SK-N-SH (cell line): ENCODE measurements at places on chromosomes 11 and 22.
A peak's percentile ranks its signal among the peaks of the same experiment; 100 is the strongest.

GRCh38 chr22:35921777-35922176, 106.8 kb downstream of the RBFOX2 start:
- no peak overlapping the region; the same call in 1 of the 2 replicates for H3K4me3 ChIP-seq
- H3K36me3 ChIP-seq, result 0 out of 2 replicates have a peak, but pooled peaks cover 2% of the 10 kb centered on the region
- peak; percentile 49 for DNase-seq
- H3K4me1 ChIP-seq, result peaks cover 36% of the 10 kb centered on the region; the same call in 1 of the 2 replicates
- peak overlapping the region; percentile 72 for H3K27ac ChIP-seq
- no peaks in the 10 kb centered on the region for H3K27me3 ChIP-seq

GRCh38 chr11:131463162-131463561, 92.7 kb downstream of the NTM start:
- H3K36me3 ChIP-seq, result no peaks in the 10 kb centered on the region
- no peaks in the 10 kb centered on the region for H3K4me1 ChIP-seq
- DNase-seq, result no peak
- H3K4me3 ChIP-seq, result no peak overlapping the region
- no peak overlapping the region for H3K27ac ChIP-seq

GRCh38 chr11:114243461-114244372, 52.5 kb upstream of the NNMT start:
- H3K4me1 ChIP-seq, result no peaks in the 10 kb centered on the region; the same call in 1 of the 2 replicates
- no peak for DNase-seq
- peaks cover 20% of the 10 kb centered on the region; the same call in 1 of the 2 replicates for H3K27me3 ChIP-seq
- H3K4me3 ChIP-seq, result no peak overlapping the region

DNA sequence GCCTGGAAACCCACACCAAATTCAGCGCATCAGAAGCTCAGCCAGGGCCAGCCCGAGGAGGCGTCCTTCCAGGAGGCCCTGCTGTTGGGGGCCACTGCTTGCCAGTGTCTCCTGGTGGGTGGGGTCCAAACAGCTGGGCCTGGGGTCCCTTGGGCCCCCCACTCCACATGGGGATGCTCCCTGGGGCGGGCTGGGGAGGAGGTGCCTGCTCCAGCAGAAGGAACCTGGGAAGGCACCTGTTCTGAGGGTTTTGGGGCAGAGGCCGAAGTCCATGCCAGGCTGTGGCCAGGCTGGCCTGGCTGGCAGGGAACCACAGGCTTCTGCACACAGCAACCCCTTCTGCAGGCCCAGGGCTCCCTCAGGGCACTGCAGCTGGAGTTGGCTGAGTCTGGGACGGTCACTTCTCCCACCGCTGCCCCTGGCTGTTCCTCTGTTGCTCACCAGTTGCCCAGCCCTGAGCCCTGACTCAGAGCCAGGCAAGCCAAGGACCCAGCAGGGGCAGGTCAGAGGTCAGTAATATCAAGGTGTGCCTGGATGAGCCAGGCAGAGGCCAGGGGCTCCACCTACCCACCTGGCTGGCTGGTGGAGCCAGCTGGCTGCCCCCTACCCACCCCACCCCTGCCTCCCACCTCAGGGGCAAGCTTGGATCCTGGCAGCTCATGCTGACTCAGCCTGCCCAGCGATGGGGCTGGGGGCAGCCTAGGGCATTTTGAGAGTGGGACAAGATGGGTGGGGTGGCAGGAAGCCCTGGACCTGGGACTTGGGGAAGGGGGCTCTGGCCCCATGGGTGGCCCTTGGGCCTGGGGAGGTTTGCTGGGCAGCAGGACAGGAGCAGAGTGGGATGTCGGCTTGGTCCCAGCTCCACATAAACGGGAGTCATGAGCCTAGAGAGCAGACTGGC, 12.0 kb upstream of the PHLDA2 start:
- no peak overlapping the region for H3K4me3 ChIP-seq
- H3K4me1 ChIP-seq, result peaks cover 6% of the 10 kb centered on the region
- DNase-seq, result peak; percentile 61
- H3K36me3 ChIP-seq, result peaks cover 24% of the 10 kb centered on the region; the same call in 1 of the 2 replicates
- no peak overlapping the region; the same call in 1 of the 2 replicates for H3K27ac ChIP-seq
- no peaks in the 10 kb centered on the region for H3K27me3 ChIP-seq

DNA sequence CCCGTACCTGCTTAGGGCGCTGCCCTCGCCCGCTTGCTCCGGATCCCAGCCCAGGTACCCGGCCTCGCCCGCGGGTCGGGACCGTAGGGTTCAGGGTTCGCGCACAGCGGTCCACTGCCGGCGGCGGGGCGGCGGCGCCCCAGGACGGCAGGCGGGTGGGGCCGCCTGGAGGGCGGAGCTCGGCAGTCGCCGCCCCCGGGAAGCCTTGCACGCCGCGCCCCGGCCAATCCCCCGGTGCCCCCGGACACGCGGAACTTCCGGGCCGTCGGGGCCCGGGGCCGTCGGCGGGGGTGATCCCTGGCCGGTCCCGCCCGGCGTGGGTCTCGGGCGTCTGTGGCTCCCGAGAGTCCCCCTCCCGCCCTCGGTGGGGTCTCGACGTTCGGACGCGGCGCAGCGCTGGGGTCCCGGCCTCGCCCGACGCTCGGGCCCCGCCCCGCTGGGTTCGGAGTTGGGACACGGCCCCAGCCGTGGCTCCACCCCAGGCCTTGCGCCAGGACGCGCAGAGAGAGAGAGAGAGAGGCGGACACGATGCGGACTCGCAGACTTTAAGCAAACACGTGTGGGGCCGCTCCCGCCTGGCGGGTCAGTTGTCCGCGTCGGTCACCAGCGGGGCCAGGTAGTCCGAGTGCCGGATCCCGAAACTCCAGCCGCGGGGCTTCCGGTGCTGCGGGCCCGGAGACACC, at the start of gene TYMP:
Gene TYMP (minus strand): TSS at position 116 of the 683 bp plus-strand sequence. CDS start 303 bp downstream, outside the sequence.
- no peak within 1 kb of the TSS for H3K27ac ChIP-seq
- H3K4me1 ChIP-seq, result peaks cover 21% of the 10 kb centered on the region; the same call in 1 of the 2 replicates
- H3K27me3 ChIP-seq, result no peaks in the 10 kb centered on the region
- H3K36me3 ChIP-seq, result no peaks in the 10 kb centered on the region
- no peak for DNase-seq
- no peak within 1 kb of the TSS; the same call in 1 of the 2 replicates for H3K4me3 ChIP-seq

GRCh38 chr22:23068832-23069385, 1.4 kb upstream of the GNAZ start:
- peak overlapping the region; percentile 70; the same call in 1 of the 2 replicates for H3K4me3 ChIP-seq
- no peak for DNase-seq
- 0 out of 2 replicates have a peak, but pooled peaks cover 5% of the 10 kb centered on the region for H3K4me1 ChIP-seq
- no peaks in the 10 kb centered on the region for H3K27me3 ChIP-seq

- no peak overlapping the region for H3K4me3 ChIP-seq
- peak overlapping the region; percentile 91 for H3K27ac ChIP-seq
- no peaks in the 10 kb centered on the region; the same call in 1 of the 2 replicates for H3K4me1 ChIP-seq
- no peaks in the 10 kb centered on the region for H3K36me3 ChIP-seq
Measured at GRCh38 chr11:106959800-106960199, 58.5 kb downstream of the GUCY1A2 start.

DNA sequence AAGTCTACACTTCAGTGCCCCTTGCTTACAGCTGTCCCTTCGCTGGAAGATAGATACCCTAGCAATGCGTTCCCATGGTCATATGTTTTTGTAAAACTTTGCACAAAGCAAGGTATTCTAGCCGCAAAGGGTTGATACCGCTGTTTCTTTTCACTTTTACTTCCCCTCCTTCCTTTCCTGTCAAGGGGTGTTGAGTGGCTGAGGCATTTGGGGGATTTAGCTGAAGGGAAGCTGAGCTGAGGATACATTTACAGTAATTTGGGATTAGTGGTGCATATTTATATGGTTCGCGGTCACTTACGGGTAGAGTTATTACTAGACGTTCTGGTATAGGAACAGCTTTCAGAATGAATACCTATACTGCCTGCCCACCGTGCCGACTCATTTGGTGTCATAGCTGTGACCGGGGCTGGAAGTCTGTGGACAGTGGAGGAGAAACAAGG, 86.9 kb upstream of the WNT11 start:
- H3K4me3 ChIP-seq, result no peak overlapping the region
- no peak for DNase-seq
- H3K27me3 ChIP-seq, result no peaks in the 10 kb centered on the region

DNA sequence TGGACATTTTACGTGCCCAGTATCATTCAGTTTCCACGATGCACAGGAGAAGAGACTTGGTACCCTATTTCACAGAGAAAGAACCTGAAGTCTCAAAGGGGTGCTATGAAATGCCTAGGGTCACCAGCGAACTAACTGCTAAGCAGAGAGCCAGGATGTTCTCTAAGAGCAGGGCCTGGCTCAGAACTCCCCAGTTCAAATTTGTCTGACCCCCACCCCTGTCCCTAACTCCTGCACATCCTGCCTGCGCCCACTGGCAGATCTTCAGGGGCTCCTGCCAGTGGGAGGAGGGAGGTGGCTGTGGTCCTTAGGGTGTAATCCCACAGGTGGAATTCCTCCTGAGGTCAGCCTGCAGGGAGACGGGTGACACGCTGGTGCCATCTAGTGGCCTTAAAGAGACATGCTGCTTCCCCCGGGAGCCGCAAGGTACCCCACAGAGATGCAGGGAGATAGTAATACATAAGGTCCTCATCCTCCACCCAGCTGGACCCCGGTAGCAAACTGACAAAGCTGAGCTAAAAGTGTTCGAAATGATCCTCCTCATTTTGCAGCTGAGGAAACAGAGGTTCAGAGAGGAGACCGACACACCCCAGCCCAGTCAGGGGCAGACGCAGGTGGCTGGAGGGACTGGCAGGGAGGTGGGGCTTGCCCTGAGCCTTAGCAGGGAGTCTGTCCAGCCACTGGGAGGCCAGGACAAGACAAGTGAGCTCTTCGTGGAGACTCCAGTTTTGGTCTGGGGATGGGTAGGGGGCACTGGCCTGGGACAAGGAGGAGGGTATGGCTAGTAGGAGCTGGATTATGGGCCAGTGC, 34.1 kb downstream of the MB start:
- no peak overlapping the region for H3K4me3 ChIP-seq
- no peaks in the 10 kb centered on the region for H3K4me1 ChIP-seq
- no peaks in the 10 kb centered on the region for H3K27me3 ChIP-seq
- H3K27ac ChIP-seq, result no peak overlapping the region

GRCh38 chr11:112995423-112996090, 34.3 kb downstream of the NCAM1 start:
- no peak for DNase-seq
- H3K27ac ChIP-seq, result no peak overlapping the region
- H3K36me3 ChIP-seq, result no peaks in the 10 kb centered on the region
- H3K4me3 ChIP-seq, result no peak overlapping the region

DNA sequence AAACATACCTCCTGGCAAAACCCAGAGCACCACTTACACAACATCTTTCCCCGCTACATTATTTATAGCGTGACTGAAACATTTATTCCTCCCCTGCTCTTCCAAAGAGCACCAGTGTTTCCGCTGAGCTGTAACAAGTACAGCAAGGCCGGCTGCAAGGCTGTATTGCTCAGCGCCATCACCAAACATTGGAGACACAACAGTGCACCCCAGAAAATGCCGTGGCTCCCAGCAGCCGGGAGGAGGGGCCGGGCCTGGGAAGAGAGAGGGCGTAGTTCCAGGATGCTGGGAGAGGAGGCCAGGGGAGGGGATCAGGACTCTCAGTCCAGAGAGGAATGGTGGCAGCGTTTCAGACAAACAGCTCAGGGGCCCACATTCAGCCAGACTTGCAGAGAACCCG, 133.2 kb downstream of the DSCAML1 start:
- no peaks in the 10 kb centered on the region for H3K36me3 ChIP-seq
- peaks cover 6% of the 10 kb centered on the region; the same call in 1 of the 2 replicates for H3K27me3 ChIP-seq
- no peak overlapping the region for H3K4me3 ChIP-seq
- H3K4me1 ChIP-seq, result peaks cover 32% of the 10 kb centered on the region
- no peak for DNase-seq
- H3K27ac ChIP-seq, result no peak overlapping the region

GRCh38 chr22:37472418-37473006, 13.7 kb downstream of the MFNG start:
- H3K4me3 ChIP-seq, result no peak overlapping the region
- H3K27ac ChIP-seq, result no peak overlapping the region
- DNase-seq, result peak; percentile 75

DNA sequence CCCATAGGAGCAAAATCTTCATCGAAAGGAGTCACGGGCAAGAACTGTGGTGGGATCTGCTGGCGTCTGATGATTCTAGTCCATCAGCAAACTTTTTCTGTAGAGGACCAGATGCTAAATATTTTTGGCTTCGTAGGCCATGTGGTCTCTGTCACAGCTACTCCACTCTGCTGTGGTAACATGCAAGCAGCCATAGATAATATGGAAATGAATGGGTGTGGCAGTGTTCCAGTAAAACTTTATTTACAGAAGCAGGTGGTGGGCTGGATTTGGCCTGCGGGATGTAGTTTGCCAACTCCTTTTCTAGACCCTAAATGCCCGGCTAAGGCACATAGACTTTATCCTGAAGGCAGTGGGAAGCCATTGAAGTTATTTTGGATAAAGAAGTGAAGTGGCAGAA, 32.9 kb downstream of the BMAL1 start:
- H3K27ac ChIP-seq, result no peak overlapping the region
- no peaks in the 10 kb centered on the region for H3K27me3 ChIP-seq
- DNase-seq, result no peak
- H3K4me1 ChIP-seq, result peaks cover 18% of the 10 kb centered on the region; the same call in 1 of the 2 replicates
- H3K4me3 ChIP-seq, result no peak overlapping the region
- H3K36me3 ChIP-seq, result no peaks in the 10 kb centered on the region

- no peak overlapping the region for H3K4me3 ChIP-seq
- DNase-seq, result no peak
- H3K27me3 ChIP-seq, result no peaks in the 10 kb centered on the region
Measured at GRCh38 chr11:80084608-80085007, 643.8 kb upstream of the TENM4 start.

- peak; percentile 61 for DNase-seq
- no peaks in the 10 kb centered on the region for H3K4me1 ChIP-seq
- H3K27ac ChIP-seq, result no peak overlapping the region
- no peak overlapping the region for H3K4me3 ChIP-seq
- peaks cover 91% of the 10 kb centered on the region for H3K36me3 ChIP-seq
Measured at GRCh38 chr22:49789289-49790141, 38.2 kb downstream of the BRD1 start.

DNA sequence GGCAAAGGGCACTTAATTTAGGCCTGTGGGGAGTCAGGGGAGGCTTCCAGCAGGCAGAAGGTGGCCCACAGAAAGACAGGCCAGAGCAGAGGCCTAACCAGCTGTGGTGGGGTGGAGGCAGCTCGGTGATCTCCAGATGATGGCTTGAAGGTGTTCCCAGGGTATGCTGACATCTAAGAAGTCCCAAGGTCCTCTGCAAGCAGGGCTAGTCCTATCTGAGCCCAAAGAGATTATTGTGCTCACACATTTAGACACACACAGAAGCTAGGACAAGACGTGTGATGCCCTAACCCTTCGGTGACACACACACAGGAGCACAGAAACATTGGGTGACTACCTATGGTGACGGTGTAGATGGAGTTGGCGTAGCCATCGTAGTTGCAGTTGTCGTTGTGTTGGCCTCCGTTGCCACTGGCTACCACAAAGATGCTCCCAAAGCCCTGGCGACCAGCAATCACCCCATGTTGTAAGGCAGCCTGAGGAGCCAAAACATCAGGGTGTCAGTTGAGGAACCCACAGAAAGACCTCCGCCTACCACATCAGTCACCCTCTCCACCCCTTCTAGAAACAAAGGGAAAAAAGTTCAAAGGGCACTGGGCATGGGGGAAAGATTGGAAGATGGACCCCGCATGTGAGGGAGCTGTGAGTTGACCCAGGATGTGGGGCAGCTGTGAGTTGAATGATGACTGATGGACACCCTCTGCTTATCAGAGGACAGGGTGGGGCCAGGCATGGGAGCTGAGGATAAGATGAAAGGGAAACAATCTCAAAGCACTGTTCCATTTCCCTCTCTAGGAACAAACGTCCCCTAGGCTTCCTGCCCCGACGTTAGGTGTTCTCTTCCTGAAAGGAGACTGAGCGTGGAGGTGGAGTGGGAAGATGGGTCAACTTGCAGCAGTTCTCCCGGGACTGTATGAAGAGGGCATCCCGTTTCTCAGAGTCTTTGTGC, 7.9 kb downstream of the PCSK7 start:
- H3K27ac ChIP-seq, result no peak overlapping the region
- DNase-seq, result no peak
- no peaks in the 10 kb centered on the region for H3K27me3 ChIP-seq
- peaks cover 68% of the 10 kb centered on the region; the same call in 1 of the 2 replicates for H3K36me3 ChIP-seq

GRCh38 chr22:17638182-17638431, 450 bp upstream of the BCL2L13 start:
- H3K4me1 ChIP-seq, result 0 out of 2 replicates have a peak, but pooled peaks cover 10% of the 10 kb centered on the region
- H3K27ac ChIP-seq, result peak overlapping the region; percentile 94
- H3K27me3 ChIP-seq, result no peaks in the 10 kb centered on the region
- DNase-seq, result no peak
- peak overlapping the region; percentile 62 for H3K4me3 ChIP-seq
- H3K36me3 ChIP-seq, result peaks cover 10% of the 10 kb centered on the region
